CD4-positive, alpha-beta T cell treated with Interleukin-17A for 1 hour (primary cell): ENCODE measurements at places on chromosomes 3 and 15.

GRCh38 chr3:140434261-140434905 is 243.5 kb upstream of the TRIM42 start:
- DNase-seq, result no peak

DNA sequence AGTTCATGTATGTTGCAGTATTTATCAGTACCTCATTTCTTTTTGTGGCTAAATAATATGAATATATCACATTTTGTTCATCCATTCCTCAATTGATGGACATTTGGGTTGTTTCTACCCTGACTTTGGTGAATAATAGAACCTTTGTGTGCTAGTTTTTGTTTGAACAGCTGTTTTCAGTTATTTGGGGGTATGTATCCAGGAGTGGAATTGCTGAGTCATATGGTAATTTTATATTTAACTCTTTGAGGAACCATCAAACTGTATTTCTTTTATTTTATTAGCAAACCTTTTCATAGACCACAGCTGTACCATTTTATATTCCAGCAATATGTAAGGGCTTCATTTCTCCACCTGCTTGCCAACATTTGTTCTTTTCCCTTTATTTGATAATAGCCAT is 38.4 kb upstream of the RBM5 start:
- no peak for DNase-seq

GRCh38 chr15:84822653-84823281 is 5.6 kb downstream of the ALPK3 start:
- DNase-seq, result no peak

- DNase-seq, result no peak
Measured at GRCh38 chr3:79766496-79767193, 1.2 kb downstream of the ROBO1 start.
